ENCODE measurements at places on chromosomes 3 and 15.

DNA sequence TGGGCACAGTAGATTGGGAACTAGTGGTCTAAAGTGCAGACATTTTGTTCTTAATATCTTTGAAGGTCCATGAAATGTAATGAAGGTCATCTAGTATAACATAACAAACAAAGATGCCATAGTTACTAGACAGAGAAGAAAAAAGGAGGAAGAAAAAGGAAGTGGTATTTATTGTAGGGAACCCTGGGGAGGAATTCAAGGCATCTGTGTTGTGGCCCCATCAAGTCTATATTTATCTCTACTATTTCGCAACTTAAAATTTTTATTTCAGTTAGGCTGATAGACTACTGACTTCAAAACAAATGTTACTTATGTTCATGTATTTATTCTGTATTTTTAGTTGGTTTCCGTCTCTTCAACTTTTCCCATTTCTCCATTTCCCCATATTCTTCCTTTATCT, 48.9 kb upstream of the ZDHHC23 start:
- DNase-seq, result no peak

GRCh38 chr3:10198761-10199649, 34.3 kb downstream of the IRAK2 start:
- DNase-seq, result peak; percentile 92

GRCh38 chr3:50689558-50689957, 14.8 kb downstream of the DOCK3 start:
- no peak for DNase-seq

DNA sequence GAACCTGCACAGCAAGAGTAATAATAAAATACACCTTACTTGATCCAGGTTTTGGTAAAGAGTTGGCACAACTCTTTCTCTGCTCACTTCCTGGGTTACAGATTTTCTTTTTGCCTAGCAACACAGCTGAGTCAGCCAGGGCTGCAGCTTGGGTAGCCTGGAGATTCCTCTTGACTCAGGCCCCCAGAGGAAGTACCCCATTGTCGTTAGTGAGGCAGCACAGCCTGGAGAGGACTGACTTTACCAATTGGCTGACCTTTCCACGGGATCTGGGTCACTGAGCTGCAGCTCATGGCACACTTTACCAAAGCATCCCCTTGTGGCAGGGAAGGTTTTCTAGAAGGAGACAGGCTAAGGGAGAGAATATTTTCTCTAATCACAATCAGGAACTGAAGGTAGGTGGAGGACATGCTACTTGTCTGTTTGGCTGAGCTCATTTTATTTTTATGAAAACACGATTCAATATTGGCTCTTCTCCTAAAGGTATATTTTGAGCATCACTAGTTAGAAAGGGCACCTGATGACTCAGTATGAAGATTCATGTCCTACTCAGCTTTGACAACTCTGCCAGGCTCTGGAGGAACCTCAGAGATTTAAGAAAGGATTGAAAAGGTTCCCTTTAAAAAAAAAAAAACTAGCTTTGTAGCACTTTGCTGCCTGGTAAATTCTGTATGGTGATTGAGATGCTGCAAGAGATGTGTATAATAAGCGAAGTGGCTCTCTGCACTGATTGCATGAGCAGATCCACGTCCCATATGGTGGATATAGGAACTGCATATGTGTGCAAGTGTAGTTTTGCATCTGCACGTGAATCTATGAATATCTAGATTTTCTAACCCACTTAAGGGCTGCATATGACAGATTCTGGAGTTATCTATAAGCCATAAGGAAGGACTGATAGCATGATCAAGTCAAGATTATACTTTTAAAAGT, 124.8 kb downstream of the CHDH start:
- no peak for DNase-seq

- DNase-seq, result peak; percentile 55
Observed at GRCh38 chr3:23797491-23797890, 8.3 kb upstream of the UBE2E1 start.
